SJSA1 (cell line): ENCODE measurements at places on chromosomes 5 and 9. TPM values are rescaled to one million over a fixed set of nuclear protein-coding genes. Genes with fewer than 3 reads are reported as not detected.

DNA sequence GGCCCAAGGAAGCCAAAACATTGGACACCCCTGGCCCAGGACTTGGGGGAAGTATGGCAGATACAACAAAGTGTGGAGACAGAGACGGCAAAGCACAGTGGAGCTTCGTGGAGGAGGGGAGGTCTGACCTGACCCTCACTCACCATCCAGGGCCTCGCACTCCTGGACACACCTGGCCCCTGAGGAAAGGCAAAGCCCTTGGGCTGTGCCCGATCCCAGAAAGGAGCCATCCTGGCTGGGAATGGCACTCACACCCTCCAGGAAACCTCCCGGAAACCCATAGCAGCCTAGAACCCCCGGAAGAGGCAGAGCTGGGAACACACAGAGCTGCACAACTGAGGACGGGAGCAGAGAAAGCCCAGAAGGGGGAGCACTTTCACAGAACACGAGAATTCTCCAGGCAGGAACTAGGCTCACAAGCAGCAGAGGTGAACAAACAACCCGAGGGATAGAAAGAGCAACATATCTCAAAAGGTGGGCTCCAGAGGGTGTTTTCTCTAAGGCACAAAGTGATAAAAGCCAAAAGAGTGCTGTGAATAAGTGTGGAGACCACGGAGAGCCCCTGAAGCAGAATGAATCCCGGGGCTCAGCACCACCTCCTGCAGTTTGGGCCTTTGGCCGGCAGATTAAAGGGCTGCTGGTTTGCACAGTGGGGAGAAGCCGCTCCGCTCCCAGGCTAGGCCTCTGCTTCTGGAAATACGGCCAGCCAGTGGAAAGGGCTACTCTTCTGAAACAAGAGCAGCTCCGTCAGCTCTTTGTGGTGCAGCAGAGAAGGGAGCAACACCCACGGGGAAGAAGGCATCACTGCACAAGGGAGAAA lies 108.2 kb downstream of the UBE2R2 start:
- DNase-seq = no peak

DNA sequence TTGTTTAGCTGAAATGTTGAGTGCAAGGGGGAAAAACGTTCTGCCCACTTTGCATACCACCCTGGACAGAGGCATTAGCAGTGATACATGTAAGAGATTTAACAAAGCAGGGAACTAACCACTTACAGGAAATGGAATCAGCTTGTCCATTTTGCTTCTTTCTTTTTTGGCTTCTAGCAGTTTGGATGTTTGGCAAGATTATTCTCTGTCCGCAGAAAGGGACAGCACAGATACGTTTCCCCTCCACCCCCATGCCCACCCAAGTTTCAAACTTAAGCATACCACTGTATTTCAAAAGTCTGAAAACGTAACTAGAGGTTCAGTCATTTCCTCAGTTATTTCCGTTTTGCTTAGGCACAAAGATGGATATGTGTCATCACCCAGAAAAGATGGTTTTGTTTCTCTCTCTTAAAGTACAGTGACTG lies 118.4 kb downstream of the GDNF start:
- DNase-seq = peak; percentile 81

DNA sequence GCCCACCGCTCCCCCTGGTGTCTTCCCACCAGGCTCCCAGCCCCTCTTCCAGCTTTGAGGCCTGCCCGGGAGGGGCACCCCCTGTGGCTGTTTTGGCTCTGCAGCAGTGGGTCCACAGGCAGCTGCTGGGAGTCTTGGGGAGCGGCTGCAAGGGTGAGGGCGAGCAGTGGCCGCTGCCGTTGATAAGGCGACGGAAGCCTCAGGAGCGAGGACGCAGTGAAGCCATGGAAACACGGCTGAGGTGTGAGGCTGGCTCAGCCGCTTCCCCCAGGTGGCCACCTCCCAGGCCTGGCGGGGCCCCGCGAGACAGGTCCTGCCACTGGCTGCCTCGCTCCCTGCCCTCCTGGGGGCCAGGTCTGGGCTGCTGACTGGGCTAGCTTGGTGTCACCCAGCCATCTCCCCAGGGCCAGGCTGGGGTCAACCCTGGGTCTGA lies 41.5 kb downstream of the CXXC5 start:
- no peak for DNase-seq

DNA sequence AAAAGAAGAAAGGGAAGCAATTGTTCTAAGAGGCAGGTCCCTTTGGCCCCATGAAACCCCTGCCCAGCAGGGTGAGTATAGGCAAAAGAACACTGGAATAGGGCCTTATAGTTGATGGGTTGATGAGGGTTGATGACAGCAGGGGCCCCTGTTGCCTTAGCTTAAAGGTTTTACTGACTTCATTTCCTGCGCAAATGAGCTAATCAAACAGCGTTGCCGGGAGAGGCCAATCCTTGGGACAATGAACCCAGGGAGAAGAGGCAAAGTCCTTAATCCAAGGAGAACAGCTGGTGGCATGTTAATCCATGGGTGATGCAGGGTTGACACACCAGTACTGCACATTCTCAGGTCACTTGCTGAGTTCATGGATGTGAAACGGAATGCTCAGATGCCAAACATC lies 22.0 kb upstream of the EPB41L4B start:
- no peak for DNase-seq

- DNase-seq = peak; percentile 41
Observed at GRCh38 chr5:135439231-135440205, 7.6 kb downstream of the DCANP1 start.

- DNase-seq = no peak
Observed at GRCh38 chr5:151351671-151352070, 4.3 kb upstream of the SLC36A2 start.

- DNase-seq = no peak
Observed at GRCh38 chr9:130265431-130266235, at the start of gene HMCN2. HMCN2 (plus strand) TSS chr9:130265760; CDS start chr9:130265879, 119 bp downstream.

DNA sequence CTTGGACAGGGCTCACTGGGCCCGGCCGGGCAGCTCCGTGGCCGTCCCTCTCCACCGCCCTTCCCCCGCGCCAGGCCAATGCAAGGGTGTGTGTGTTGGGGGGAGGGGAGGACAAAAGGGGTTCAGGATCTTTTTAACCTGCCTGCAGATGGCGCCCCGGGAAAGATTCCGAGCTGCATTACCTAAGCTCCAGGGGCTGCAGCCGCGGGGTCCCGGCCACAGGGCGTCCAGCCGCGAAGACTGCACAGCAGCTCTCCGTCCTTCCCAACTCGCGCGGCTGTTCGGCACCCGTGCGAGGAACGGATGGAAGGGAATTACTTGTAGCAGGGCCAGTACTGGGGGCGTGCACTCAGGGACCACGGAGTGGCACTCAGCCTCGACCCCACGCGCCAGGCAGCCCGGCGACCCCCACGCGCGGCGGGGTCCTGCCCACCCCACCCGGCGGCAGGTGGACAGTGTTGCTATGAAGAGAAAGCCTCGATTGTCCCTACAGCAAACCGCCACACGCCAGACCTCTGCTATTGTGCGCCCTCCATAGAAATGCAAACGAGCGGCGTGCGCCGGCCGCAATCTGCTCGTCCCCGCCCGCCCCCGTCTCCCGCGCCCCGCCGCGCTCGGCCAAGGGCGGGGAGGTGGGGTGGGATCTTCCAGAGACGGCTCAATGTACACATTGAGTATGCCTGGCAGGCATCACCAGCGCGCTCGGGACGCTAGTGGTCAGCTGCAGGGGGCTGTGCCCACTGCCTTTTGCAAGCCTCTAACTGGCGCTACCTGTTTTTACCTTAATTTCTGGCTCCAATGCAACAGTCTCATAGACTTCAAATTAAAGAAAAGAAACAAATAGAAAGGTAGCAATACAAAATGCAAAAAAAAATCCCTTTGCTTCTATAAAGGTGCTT lies 796 bp upstream of the GADD45G start:
- DNase-seq = no peak

- no peak for DNase-seq
Observed at GRCh38 chr5:53100606-53101005, 9.0 kb downstream of the MOCS2 start.

DNA sequence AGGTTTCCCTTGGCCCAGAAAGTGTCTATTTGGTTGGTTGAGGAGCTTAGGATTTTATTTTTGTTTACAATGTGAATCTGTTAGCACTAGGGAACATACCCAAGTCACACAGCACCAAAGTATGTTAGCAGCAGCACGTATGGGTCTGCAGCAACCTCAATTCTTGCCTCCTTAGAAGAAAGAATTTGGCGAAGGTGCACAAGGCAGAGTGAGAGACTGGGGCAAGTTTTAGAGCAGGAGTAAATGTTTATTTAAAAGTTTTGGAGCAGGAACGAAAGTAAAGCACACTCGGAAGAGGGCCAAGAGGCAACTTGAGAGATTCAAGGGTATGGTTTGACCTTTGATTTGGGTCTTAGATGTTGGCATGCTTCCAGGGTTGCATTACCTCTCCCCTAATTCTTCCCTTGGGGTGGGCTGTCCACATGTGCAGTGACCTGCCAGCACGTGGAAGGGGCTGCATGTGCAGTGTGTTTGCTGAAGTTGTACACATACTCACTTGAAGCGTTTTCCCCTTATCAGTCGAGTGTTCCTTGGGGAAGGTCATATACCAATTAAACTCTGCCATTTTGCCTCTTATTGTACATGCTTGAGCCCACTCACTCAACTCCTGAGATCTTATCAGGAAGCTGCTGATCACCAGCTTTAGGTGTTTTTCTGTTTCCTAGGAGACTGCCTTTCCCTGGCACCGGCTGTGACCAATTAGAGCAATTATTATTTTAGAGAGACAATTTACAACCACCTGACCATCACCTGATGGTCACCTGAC lies 64.9 kb upstream of the SHC3 start:
- no peak for DNase-seq

- no peak for DNase-seq
Observed at GRCh38 chr5:41112486-41113455, 41.6 kb upstream of the MROH2B start.

DNA sequence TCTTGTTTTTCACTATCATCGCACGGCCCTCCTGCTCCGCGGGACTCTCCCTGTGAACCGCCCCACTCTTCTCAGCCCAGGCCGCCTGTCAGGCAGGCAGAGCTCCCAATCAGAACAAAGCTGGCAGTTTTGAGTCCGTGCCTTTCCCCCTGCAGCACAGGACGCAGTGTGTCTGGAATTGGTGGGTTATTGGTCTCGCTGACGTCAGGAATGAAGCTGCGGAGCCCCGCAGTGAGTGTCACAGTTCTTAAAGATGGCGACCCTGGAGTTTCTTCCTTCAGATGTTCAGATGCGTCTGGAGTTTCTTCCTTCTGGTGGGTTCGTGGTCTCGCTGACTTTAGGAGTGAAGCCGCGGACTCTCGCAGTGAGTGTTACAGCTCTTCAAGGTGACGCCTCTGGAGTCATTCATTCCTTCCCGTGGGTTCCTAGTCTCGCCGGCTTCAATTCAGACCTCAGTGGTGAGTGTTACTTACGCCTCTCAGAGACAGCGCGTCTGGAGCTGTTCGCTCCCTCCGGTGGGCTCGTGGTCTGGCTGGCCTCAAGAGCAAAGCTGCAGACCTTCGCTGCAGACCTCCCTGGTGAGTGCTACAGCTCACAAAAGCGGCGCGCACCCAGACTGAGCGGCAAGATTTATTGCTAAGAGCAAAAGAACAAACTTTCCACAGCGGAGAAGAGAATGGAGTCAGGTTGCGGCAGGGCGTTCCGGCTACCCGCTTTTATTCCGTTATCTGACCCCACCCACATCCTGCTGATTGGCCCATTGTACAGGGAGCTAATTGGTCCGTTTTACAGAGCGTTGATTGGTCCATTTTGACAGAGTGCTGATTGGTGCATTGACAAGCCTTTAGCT lies 7.4 kb downstream of the ZDHHC11B start:
- no peak for DNase-seq

GRCh38 chr9:108859459-108860114 lies 2.5 kb upstream of the ACTL7A start:
- DNase-seq = no peak

NHP2 gene
- total RNA-seq = 551 and 583 TPM in 2 replicates
